Esophagus mucosa (tissue), 1 donor: ENCODE measurements at places on chromosomes 12 and 14. TPM values are rescaled to one million over a fixed set of nuclear protein-coding genes. Genes with fewer than 3 reads are reported as not detected.

DNA sequence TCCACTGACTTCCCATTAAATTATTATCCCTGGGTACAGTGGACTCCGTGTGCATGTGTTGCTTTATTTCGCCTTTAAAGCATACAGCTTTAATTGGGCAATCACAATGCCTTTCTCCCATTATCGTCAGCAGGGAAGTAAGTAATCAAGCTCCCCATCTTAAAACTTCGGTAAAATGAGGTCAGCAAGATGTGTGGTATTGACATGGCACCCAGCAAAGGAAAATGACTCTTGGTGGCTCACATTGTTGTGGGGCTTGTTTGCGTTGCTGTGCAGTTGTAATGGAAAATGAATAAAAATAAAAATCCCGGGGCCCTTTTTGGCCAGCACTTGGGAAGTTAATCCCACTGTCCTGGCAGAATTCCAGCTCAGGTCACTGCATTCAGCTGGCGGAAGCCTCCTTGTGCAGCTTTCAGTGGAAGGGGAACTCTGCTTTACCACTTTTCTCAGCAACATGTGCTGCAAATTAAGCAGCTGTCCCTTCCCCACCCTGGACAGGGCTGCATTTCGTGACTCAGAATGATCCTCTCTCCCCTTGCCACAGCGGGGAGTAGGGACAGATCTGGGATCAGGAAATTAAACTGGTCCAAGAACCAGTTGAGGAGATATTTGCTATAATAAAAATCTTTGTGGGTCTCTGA is 13.9 kb upstream of the ATP2A2 start:
- ATAC-seq = no peak

Gene INHBC
- not detected for total RNA-seq

GRCh38 chr14:29643433-29644211 is 284.0 kb downstream of the PRKD1 start:
- ATAC-seq = no peak

DNA sequence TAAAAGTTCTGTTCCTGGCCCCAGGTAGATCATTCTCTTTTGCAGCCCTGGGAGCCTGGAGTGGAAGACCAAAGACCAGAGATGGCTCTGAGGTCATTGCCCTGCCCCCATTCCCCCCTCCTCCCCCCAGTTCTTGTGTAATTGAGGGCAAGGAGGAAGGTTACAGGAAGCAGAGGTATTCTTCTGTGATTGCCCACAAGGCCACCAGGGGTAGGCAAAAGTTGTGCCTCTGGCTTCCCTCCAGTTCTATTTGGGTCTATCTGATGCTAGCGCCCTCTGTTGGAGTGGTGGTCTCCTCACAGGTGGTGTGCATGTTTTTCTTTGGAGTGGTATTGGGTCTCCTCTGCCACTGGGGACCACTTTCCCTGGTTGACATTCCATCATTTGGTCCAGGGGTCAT is 41.2 kb upstream of the CRY1 start:
- peak; percentile 43 for ATAC-seq

DNA sequence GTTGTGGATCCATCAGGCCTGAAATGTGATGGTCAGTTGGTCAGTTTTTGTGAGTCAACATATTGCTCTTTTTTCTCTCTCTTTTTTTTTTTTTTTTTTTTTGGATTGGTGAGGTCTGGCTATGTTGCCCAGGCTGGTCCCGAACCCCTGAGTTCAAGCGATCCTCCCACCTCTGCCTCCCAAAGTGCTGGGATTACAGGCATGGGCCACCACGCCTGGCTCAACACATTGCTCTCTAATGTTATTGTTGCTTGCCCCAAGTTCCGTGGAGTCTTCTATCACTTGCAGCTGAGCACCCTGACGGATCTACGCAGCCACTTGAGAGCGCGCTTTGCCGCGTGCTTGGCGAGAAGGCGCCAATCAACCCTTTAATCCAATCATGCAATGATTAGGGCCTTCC is 69.5 kb upstream of the DIO3 start:
- ATAC-seq = no peak

DNA sequence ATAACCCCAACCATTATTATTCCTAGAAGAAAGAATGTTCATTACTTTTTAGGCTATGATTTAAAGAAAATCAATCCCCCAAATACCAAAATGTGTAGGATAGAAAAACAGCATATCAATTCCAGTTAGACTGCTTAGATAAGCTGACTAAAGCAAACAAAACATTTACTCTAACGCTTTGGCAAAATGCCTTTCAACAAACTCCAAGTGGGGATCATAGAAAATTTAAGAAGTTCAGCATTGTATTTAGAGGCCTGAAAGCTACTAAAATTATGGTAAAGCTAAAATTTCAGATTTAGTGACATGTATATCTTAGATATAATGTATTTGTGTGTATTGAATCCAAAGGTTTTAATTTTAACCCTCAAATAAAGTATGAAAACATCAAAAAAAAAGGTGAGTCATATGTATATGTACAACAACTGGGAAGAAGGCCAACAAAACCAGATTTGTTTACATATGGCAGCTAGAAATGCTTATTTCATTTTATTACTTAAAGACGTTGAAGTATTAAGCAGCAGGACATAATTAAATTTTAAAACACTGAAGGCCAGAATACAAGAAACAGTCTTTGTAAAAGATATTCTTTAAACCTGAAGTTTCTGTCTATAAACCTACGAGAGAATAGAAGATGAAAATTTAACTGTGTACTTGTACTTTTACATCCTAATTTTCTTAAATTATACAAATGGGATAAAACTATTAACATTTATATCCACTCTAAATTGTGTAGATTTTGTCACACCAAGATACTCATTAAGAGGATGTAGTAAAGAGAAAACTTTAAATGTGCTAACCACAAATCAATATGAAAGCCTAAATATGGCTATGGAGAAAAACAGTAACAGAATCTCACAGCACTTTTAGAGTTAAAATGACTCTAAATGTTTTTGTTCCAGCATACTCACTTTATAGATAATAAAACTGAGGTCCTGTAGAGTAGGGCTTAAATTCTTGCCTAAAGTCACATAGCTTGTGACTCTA is 71.4 kb downstream of the SLC41A2 start:
- no peak for ATAC-seq

DNA sequence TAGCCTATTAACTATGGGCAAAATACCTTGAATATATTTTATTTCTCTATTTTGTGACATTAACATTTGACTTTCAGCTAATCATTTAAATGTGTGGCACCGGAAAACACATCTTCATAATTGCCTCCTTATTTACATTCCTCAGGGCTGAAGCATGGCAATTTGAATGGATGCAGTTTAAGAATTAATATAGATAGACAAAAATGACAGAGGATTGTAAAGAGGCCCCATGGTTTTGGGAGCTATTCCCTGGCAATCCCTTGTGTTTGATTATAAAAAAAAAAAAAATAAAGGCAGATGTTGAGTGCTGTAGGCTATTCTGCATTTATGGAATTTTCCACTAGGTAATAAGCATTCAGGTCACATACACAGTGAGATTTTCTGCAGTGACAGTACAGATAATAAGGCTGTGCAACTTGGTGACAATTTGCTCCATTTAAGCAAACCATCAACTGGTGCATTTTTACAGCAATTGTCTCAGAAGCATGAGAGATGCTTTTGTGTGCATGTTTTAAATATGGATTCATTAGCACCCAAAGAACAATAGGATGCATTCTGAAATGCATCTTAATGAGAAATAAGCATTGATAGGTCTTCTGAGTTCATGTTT is 123.2 kb upstream of the SLC38A4 start:
- ATAC-seq = no peak

Gene RHEBL1
- 0.44 TPM for total RNA-seq

GRCh38 chr14:83611906-83612390 is 1918.0 kb upstream of the FLRT2 start:
- ATAC-seq = no peak

Gene RTL1
- total RNA-seq = not detected

DNA sequence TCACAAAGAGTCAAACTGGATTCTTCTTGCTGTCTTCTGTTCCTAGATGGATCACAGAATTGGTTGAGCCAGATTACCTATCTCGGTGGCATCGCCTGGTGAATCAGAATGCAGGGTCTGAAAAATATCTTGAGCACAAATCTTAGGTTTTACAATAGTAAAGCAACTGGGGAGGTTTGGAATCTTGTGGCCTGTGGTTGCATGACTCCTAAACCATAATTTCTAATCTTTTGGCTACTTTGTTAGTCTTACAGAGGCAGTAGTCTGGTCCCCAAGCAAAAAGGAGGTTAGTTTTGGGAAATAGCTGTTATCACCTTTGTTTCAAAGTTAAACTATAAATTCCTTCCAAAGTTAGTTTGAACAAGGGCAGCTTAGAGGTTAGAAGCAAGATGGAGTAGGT is 1488.5 kb upstream of the FLRT2 start:
- no peak for ATAC-seq

GRCh38 chr12:15733136-15733535 is 56.1 kb downstream of the EPS8 start:
- no peak for ATAC-seq

Gene KRT72
- not detected for total RNA-seq

DNA sequence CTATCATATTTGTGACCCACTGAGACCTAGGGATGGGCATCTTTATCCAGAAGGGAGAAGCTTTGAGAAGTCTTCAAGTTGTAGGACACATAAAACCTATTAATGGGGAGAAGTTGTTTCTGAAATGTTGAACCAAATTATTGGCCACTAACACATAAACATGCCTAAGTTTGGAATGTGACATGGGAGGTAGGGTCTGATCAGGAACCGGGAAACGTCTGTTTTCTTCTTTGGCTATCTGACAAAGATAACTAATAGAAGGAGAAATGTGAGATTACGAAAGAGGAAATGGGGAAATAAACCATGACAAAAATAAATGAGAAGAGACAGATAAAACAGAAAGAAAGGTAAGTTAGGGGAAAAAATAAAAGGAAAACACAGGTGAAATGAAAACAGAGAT is 425.2 kb downstream of the EGLN3 start:
- ATAC-seq = no peak

DNA sequence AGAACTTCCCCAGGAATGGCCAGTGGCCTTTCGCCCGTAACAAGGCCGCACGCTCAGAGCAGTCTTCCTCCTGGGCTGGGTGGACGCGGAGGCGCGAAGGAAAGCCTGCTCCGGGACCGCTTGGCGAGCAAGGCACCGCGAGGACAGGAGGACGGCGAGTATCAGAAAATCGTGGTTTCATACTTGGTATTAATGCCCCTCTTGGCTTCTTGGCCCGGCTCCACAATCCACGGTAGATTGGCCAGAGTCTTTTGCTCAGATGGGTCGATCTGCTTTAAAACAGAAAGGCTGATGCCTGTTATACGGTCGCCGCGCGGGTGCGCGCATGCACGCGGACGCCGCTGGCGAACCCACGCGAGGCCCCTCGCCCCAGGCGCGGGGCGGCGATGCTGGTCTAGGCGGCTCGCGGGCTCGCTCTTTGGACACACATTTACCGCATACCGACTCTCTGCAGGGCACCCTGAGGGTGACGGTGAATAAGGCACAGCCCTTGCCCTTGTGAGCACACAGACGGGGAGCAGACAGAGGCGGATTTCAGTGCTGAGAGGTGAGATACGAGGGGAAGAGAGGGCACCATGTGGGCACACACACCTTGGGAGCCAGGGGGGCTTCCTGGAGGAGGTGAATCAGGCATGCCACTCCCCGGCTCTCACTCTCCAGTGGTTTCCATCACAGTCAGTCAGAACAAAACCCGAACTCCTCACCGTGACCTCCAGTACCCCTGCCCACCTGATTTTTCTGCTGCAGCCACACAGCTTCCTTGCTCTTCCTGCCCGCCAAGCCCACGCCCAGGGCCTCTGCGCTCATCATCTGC is 100.7 kb downstream of the APAF1 start:
- ATAC-seq = peak; percentile 23

DNA sequence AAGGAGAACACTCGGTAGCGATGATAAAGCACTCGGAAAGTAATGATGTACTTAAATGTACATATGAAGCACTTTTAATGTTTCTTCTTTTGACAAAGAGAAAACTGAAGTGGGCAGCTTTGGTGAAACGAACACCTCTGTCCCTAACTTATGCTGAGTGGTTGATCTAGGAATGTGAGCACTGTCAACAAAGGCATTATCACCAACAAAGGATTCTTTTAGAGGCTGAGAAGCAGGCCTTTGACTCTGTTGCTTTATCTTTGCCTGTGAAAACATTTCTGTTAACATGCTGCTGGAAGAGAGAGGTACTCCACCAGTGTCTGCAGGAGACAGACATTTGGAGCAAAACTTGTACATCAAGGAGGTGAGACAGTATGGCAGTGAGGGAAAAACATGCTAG is 103.2 kb upstream of the VRK1 start:
- no peak for ATAC-seq

DNA sequence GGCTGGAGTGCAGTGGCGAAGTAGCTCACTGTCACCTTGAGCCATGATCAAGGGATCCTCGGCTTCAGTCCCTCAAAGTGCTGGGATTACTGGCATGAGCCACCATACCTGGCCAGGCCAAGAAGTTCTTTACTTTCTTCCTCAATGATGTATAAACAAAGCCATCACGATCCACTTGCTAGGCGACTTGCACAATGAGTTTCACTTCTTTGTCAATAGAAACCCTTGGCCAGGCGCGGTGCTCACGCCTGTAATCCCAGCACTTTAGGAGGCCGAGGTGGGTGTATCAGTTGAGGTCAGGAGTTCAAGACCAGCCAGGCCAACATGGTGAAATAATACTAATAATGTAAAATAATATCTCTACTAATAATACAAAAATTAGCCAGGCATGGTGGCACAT is 14.4 kb upstream of the SPSB2 start:
- no peak for ATAC-seq

- ATAC-seq = no peak
Observed at GRCh38 chr12:61647566-61647965, 612.6 kb upstream of the USP15 start.

Gene TAS2R9
- total RNA-seq = not detected

Gene PALS1
- 21.6 TPM for total RNA-seq

DNA sequence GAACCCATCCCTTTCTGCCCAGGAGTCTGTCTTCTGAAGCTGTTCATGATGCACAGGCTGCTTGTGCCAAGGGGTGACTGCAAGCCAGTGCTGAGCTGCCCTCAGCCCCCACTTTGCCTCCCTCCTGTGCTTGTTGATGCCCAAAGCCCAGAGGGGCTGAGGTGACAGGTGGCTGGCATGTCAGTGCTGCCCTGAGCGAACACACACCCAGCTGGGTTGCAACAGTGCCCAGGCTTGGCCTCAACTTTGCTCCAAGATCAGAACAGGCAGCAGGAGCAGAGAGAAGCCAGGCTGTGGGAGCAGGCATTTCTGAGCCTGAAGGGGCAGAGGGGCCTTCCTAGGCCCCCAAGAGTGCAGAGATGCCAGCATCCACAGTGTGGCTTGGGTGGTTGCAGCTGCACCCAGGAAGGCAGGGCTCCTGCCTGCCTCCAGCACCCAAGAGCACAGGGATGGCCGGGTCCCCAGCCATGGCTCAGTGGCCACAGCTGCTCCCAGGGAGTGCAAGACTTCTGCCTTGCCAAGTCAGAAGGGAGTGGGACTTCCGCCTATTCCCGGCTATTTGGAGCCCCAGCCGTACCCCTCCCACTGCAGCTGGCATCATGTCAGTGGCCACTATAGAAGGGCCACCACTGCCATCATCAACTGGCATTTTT is 83.1 kb downstream of the SLC16A7 start:
- no peak for ATAC-seq

- no peak for ATAC-seq
Observed at GRCh38 chr14:63220526-63220925, 16.3 kb downstream of the RHOJ start.
